ENCODE measurements at places on chromosomes 7 and 10.
A peak's percentile ranks its signal among the peaks of the same experiment; 100 is the strongest.

- DNase-seq: no peak
Measured at GRCh38 chr10:44558521-44558920, 173.6 kb upstream of the CXCL12 start.

DNA sequence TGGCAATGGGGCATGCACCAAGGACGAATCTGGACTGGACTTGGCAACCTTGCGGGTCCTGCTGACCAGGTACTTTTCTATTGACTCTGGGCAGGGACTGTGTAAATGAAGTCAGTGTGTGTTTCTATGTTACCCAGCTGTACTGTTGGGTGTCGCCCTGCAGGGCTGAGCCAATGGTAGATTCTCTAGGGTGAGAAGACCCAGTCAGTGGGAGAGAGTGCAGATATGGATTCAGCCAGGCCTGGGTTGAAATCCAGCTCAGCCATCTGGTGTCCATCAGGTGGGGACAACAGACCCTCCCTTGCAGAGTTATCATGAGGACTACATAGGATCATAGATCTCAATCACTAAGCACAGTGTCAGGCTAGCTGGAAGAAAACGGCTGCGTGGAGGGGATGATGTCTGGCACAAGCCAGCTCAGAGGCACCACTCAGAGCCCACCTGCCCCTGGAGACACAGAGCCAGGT, 4.9 kb upstream of the PPIF start:
- no peak for DNase-seq

DNA sequence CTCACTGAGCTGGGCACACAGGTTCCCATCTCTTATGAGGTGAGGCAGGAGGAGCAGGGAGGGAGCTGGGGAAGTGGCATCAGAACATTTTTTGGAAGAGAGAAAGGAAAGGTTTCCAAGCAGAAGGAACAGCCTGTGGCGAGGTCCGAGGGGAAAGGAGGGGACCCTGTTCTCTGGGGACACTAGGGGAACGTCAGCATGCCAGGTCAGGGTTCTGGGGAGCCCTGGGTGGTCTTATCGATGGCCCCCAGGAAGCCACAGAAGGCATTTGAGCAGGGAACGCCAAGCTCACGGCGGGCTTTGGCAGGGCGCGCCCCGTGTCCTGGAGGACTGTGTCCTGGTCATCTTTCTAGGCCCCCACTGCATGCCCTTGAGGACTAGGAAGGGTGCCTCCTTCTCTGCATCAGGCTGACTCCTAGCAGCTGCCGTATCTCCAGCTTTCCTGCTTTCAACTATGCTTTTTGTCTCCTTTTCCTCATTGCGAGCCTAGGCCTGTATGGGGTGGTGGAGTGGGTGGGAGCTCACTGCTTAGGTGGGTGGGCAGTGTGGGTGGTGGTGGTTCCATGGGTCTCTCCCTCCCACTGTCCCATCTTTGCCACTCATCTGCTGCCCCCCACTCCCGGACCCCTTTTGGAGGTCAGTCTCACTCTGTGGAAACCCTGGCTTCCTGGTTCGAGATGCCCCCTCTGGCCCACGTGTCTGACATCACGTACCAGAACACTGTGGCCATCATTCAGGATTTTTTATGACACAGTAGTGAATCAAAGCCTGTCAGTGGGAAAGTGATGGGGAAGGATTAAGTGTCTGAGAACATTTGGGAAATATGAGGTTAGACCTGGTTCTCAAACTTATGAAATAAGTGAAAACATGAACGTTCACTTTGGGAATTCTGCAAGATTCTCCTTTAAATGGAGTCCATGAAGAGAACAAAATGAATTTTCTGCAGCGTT, 89.1 kb downstream of the CUX1 start:
- DNase-seq: no peak

GRCh38 chr7:112014347-112014746, 191.9 kb downstream of the DOCK4 start:
- DNase-seq: no peak

- no peak for DNase-seq
Measured at GRCh38 chr7:127873715-127874636, 157.3 kb downstream of the LRRC4 start.

DNA sequence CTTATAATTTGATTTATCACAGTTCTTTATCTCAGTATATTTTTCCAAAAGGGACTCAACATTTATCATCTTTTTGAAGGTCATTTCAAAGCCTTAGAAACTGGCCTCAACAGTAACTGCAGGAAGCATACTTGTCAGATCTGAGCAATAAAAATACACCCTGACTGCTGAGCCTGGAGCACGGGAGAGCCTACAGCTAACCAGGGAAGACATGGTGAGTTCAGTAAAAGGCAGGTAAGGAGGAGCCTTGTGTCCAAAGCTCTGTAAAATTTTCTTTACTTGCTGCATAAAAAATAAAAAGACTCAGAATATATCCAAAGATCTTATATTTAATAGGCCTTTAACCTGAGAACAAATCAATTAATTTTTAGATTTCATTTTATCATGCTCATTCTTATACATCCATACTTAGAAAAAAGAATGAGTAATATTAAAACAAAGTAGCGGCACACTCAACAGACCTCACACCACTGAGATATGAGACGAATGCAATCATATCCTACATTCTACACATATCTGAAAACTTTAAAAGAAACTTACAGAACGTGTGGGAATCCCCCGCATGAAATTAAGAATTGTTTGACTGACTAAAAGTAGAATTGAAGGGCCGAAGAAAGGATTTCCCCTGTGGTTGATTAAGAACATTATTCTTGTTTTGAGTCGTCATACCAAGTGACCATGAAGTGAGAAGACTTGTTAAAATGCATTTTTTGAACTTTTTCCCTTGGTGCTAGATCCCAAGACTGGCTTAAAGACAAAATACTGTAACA, 296.4 kb upstream of the MKLN1 start:
- DNase-seq: no peak

GRCh38 chr7:50806143-50806542, 23.4 kb upstream of the GRB10 start:
- no peak for DNase-seq

DNA sequence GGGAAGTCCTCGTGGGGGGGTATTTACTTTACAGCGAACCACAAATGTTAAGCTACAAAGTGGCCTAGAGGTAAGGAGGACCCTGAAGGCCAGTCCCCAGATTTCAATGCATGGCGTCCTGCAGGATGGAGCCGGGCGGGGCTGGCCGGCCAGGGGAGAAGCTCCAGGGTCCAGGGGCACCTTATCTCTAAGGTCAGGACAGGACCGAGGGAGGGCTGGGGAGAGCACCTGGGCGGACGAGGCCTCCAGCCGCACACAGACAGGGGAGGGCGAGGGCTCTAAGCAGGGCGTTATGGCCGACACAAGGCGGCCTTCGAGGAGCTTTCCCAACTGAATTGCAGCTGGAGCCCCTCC, 96.4 kb upstream of the DIP2C start:
- no peak for DNase-seq

DNA sequence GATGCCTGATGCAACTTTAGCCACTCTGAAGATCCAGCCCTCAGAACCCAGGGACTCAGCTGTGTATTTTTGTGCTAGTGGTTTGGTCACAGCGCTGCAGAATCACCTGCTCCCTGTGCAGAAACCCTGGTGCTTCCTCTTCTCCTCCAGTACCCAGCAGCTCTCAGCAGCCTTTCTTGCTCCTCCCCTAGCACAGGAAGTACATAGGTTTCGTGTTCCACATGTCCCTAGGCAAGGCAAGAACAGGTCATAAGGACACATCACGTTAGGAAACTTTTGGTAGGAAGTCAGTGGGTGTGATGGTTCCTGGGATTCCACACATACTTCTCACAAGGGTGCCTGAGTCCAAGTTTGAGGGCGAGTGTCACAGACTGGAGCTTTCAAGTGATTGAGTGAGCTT, 167.9 kb upstream of the PRSS1 start:
- no peak for DNase-seq

- DNase-seq: no peak
Measured at GRCh38 chr10:119415536-119416503, 126.7 kb downstream of the RGS10 start.

GRCh38 chr10:114026189-114027040, 17.3 kb upstream of the ADRB1 start:
- DNase-seq: no peak

DNA sequence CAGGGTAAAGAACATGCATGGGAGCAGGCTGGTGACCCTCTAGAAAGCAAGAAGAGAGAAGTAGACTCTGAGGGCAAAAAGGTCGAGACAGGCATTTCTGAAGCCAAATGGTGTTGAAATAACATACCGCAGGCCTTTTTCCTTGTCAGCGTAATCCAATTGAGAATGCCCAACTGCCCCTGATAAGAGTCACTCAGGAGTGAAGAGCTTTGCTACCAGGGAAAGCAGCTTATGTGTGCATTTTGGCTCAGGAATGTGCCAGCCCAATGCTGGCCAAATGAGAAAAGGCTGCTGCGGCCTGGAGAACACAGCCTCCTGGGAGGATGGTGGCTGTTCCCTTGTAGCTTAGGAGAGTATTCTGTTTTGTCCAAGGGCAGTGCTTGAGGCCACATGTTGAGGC, 61.4 kb upstream of the NFKB2 start:
- DNase-seq: no peak

GRCh38 chr10:18268005-18268404, 127.8 kb downstream of the CACNB2 start:
- DNase-seq: no peak

DNA sequence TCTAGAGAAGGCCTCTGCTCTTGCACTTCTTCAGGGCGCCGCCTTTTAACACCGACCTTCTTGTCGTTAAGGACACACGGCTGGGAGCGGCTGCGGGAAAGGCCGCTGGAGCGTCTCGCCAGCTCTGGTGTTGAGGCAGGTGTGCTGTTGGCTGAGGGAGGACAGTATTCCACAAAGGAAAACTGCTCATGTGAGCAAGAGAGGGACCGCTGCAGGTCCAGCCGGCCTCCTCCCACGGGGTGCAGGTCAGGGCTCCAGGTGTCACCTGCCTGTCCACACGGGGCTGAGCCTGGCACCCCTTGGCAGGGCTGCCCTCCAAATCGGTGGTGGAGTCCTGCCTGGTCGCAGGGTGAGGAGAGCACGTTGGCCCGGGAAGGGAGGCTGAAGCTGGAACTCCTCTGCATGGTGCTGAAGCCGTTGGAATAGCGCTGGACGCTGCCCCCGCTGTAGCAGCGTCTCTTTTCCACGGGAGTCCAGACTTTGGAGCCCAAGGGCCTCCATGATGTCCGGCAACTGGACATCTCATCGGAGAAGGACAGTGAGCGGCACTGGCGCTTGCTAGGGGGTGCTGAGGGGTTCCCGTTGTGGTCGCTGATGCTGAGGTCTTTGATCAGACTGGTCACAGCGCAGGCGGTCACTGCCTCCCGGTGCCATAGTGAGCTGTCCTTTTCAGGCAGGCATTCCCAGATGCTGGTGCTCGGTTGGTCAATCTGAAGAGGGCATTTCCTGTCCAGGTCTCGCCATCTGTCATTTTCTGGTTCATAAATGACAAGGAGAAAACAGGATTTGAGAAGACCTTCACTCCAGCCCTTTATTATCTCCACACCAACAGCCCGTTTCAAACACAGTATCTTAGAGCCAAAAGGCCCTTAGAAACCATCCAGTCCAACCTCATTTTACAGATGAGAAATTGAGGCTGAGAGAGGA, 62.3 kb downstream of the FAM53B start:
- no peak for DNase-seq

DNA sequence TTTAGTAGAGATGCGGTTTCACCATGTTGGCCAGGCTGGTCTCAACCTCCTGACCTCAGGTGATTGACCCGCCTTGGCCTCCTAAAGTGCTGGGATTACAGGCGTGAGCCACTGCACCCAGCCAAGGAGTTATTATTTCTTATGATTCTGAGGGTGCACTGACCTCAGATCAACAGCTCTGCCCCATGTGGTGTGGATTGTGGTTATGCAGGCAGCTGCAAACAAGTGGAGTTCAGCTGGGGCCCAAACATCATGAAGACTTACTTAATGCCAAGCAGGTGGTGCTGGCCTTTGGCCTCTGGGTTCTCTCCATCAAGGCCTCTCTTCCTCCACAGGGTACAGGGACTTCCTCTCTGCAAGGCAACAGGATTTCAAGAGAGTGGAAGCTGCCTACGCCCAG, 45.1 kb upstream of the OPTN start:
- no peak for DNase-seq

- DNase-seq: no peak
Measured at GRCh38 chr7:9201928-9202327, 768.5 kb downstream of the NXPH1 start.

- DNase-seq: no peak
Measured at GRCh38 chr7:125648543-125648942, 718.9 kb upstream of the POT1 start.

GRCh38 chr7:43004082-43004481, 71.9 kb downstream of the MRPL32 start:
- DNase-seq: no peak

- no peak for DNase-seq
Measured at GRCh38 chr7:80659120-80660055, 20.9 kb downstream of the CD36 start.

- DNase-seq: no peak
Measured at GRCh38 chr7:1168422-1168821, 8.4 kb upstream of the ZFAND2A start.

GRCh38 chr10:60203993-60204618, 185.6 kb downstream of the ANK3 start:
- no peak for DNase-seq

DNA sequence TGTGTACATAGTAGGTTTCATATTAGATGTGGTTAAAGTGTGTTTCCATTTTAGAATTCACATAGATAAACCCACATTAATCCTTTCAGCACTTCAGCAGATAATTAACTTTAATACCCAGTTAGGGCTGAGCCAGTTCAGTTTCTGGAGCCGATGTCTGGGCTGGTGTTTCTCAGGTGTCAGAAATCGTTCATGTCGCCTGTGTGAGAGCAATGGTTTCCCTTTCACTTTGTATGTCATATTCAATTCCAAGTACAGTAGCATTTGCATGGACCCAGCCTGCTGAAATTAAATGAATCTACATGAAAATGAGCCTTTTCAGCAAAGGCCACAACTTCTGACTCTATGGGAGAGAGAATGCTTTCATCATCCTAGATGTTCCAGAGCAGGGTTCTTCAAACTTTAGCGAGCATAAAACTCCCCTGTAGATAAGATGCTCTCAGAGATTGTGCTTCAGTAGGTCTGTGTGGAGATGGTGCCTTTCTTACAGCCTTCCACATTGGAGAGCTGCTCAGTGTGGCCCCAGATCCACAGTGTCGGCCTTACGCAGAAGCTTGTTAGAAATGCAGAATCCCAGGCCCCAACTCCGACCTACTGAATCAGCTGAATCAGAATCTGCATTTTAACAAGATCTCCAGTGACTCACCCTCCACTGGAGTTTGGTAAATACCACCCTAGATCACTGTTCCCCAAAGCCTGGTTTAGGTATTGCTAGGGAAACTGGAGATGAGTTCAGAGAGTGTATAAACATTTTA, 19.6 kb downstream of the WIPF3 start:
- no peak for DNase-seq

- no peak for DNase-seq
Measured at GRCh38 chr7:43664681-43665080, 64.6 kb downstream of the COA1 start.

- peak; percentile 8 for DNase-seq
Measured at GRCh38 chr10:24617771-24618396, 105.8 kb downstream of the ARHGAP21 start.

DNA sequence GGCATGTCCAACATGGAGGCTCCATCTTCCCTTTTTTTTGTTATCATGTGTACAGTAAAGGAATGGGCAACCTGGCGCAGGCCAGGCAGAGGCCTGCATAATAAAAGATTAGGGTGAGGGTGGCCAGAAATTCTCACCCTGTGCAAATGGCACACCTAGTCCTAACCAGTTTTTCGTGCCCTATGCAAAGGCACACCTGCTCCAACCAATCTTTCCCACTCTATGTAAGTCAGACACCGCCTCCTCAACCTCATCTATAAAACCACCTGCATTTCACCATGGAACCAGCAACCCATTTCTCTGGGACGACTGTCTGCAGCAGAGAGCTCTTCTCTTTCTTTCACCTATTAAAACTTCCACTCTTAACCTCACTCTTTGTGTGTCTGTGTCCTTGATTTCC, 16.1 kb downstream of the TBATA start:
- no peak for DNase-seq
